ENCODE measurements at places on chromosomes 3 and 15. TPM values are rescaled to one million over a fixed set of nuclear protein-coding genes. Genes with fewer than 3 reads are reported as not detected.

DUOXA1 gene
- 0.23 TPM for total RNA-seq

DNA sequence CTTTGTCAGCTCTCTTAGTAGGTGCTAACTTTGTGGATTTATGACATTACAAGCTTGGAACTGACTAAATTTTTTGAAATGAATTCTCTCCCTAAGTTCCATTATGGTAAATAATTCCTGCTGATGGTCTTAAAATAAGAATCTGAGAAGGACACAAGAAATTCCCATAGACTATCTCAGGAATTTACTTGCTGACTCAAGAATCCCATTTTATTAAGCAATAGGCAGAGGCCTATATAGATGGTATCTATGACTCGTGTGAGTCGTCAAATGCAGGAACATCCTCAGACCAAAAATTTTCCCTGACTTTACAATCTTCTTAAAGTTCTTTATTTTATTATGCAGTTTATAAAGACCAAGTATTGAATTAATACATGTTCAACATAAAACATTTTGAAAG, 30.7 kb upstream of the CBLB start:
- H3K27ac ChIP-seq: no peak overlapping the region
- no peaks in the 10 kb centered on the region for H3K36me3 ChIP-seq
- no peak overlapping the region for H3K4me3 ChIP-seq
- no peaks in the 10 kb centered on the region for H3K27me3 ChIP-seq
- no peak for DNase-seq
- H3K4me1 ChIP-seq: no peaks in the 10 kb centered on the region

- H3K27me3 ChIP-seq: peaks cover 2% of the 10 kb centered on the region
- no peaks in the 10 kb centered on the region for H3K4me1 ChIP-seq
- no peak for DNase-seq
- H3K4me3 ChIP-seq: no peak overlapping the region
Observed at GRCh38 chr15:67820992-67821783, 4.1 kb upstream of the SKOR1 start.

GRCh38 chr15:56496635-56497034, 31.7 kb upstream of the MNS1 start:
- H3K4me1 ChIP-seq: no peaks in the 10 kb centered on the region
- no peak for DNase-seq
- no peaks in the 10 kb centered on the region for H3K27me3 ChIP-seq

IL5RA gene
- not detected for total RNA-seq

GRCh38 chr3:4749567-4750002, 229.7 kb upstream of the BHLHE40 start:
- no peak for DNase-seq
- H3K27me3 ChIP-seq: no peaks in the 10 kb centered on the region
- no peak overlapping the region for H3K4me3 ChIP-seq
- H3K4me1 ChIP-seq: peaks cover 9% of the 10 kb centered on the region

SLC22A13 gene
- 1.3 TPM for total RNA-seq

ACTC1 gene
- 107 TPM for total RNA-seq

PLCH1 gene
- total RNA-seq: 0.57 TPM

DNA sequence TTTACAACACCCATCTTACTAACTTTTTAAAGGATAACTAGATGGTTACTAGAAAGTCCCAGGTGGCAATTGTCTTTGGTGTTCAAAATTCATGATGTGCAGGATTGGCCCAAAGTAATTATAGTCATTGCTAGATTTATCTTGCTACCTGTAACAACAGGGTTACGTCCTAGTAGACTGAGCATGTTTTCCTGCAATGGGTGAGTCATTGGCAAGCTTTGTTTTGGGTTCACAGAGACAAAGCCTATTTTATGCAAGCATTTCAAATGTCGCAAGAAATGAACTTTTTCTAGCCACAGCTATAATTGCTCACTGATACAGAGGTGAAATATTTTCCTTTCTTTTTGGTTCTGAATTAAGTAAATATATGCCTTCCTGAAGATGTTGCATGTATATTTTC, 267.6 kb downstream of the AGBL1 start:
- no peaks in the 10 kb centered on the region for H3K27me3 ChIP-seq
- H3K36me3 ChIP-seq: no peaks in the 10 kb centered on the region
- no peak for DNase-seq

CMTM8 gene
- total RNA-seq: 6.8 TPM

DNA sequence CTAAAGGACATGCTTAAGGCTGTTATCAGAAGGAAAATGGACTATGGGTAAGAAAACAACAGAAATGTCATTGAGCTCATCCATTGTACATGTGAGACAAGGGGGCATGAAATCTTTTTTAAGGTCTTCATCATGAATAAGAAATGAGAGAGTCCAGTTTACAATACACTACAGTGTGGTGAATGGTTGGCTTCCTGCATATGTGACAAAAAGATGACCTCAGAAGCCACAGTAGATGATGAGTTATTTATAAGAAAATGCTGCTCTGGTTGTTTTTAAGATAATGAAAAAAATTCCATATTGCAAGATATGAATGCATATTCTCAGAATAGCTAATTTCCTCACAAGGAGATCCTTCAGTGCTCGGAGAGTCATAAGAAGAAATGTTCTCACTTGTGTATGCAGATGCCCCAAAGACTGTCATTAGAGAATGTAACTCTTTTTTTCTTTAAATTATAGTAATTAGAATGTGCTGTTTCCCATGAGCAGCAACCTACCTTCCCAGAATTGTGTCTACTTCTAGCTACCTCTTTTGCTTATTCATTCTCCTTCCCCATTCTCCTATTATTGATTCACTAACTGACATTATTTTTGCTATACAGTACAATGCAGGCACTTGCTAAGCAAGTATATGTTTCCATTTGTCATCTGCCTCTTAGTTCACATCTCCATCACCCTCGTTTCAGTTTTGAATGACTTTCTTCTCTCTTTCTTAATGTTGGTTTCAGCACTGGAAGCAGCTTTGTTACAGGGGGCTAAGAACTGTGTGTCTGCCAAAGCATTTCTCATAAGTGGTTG, 152.0 kb upstream of the PEX5L start:
- no peak overlapping the region for H3K4me3 ChIP-seq
- no peak for DNase-seq
- no peak overlapping the region for H3K27ac ChIP-seq
- H3K36me3 ChIP-seq: no peaks in the 10 kb centered on the region

ITPKA gene
- 0.29 TPM for total RNA-seq

DNA sequence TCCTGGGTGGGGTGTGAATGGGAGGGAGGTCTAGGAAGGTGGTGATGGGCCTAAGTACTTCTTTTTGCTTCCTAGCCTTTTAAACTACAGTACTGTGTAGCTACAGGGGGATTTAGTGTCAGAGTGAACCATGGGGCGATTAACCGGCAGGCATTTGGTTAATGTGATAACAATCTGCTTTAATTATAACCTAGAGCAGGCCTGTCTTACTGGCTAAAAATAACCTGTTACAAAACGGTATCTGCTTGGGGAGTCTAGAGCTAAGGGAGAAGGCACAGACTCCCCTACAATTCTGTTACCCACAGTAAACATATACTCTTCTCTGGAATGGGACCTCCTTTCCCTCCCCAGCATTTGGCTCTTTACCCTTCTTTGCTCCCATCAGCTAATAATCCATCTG, 85.4 kb downstream of the RBPMS2 start:
- no peak overlapping the region for H3K4me3 ChIP-seq
- peaks cover 2% of the 10 kb centered on the region for H3K4me1 ChIP-seq
- no peak overlapping the region for H3K27ac ChIP-seq
- H3K27me3 ChIP-seq: no peaks in the 10 kb centered on the region

OR5K2 gene
- not detected for total RNA-seq

- no peak for DNase-seq
- H3K27ac ChIP-seq: peak overlapping the region; percentile 73
- H3K36me3 ChIP-seq: no peaks in the 10 kb centered on the region
- H3K27me3 ChIP-seq: no peaks in the 10 kb centered on the region
- no peak overlapping the region for H3K4me3 ChIP-seq
Observed at GRCh38 chr3:73225146-73225855, 163.8 kb downstream of the EBLN2 start.

DCLK3 gene
- 0.18 TPM for total RNA-seq

- H3K27me3 ChIP-seq: no peaks in the 10 kb centered on the region
- no peak for DNase-seq
- no peaks in the 10 kb centered on the region for H3K4me1 ChIP-seq
- H3K36me3 ChIP-seq: no peaks in the 10 kb centered on the region
- peak overlapping the region; percentile 59 for H3K4me3 ChIP-seq
Observed at GRCh38 chr3:104291437-104291851, 1075.3 kb upstream of the ALCAM start.

RPN1 gene
- 133 TPM for total RNA-seq

- H3K27ac ChIP-seq: no peak overlapping the region
- no peak overlapping the region for H3K4me3 ChIP-seq
- H3K27me3 ChIP-seq: no peaks in the 10 kb centered on the region
- no peaks in the 10 kb centered on the region for H3K36me3 ChIP-seq
Observed at GRCh38 chr3:62758296-62759066, 116.7 kb downstream of the CADPS start.

CHRNA7 gene
- total RNA-seq: 3.6 TPM

GRCh38 chr3:195570912-195571311, 12.8 kb downstream of the APOD start:
- no peak for DNase-seq
- H3K27me3 ChIP-seq: no peaks in the 10 kb centered on the region
- H3K27ac ChIP-seq: no peak overlapping the region
- H3K4me1 ChIP-seq: no peaks in the 10 kb centered on the region
- no peak overlapping the region for H3K4me3 ChIP-seq

- no peaks in the 10 kb centered on the region for H3K36me3 ChIP-seq
- H3K4me1 ChIP-seq: no peaks in the 10 kb centered on the region
- no peaks in the 10 kb centered on the region for H3K27me3 ChIP-seq
- DNase-seq: no peak
- no peak overlapping the region for H3K4me3 ChIP-seq
Observed at GRCh38 chr3:148943506-148944205, 47.7 kb upstream of the GYG1 start.

DNA sequence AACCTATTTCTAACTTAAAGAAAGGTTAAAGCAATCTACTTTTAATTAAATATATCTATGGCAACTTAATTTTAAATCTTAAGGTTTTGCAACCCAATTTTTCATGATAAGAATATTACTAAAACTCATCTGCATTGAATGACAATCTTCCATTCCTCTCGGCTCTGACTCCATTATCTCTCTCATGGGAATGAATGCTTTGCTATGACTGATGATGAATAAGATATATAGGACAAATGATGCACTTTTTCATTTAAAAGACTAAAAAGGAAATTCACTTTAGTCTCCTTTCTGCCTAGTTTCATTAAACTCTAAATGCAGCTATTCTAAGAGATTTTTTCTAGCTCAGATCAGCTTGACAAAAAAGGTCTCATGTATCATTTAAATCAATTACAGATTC, 68.7 kb downstream of the GBE1 start:
- no peaks in the 10 kb centered on the region for H3K27me3 ChIP-seq
- no peaks in the 10 kb centered on the region for H3K36me3 ChIP-seq
- H3K27ac ChIP-seq: no peak overlapping the region
- no peaks in the 10 kb centered on the region for H3K4me1 ChIP-seq
- no peak overlapping the region for H3K4me3 ChIP-seq

PRSS50 gene
- total RNA-seq: not detected

GRCh38 chr3:141401095-141401494, 32.8 kb downstream of the ZBTB38 start:
- no peak overlapping the region for H3K27ac ChIP-seq
- H3K4me1 ChIP-seq: peaks cover 6% of the 10 kb centered on the region
- peaks cover under 1% of the 10 kb centered on the region for H3K36me3 ChIP-seq
- no peak overlapping the region for H3K4me3 ChIP-seq
- H3K27me3 ChIP-seq: no peaks in the 10 kb centered on the region

KCNMB3 gene
- 6.2 TPM for total RNA-seq

DNA sequence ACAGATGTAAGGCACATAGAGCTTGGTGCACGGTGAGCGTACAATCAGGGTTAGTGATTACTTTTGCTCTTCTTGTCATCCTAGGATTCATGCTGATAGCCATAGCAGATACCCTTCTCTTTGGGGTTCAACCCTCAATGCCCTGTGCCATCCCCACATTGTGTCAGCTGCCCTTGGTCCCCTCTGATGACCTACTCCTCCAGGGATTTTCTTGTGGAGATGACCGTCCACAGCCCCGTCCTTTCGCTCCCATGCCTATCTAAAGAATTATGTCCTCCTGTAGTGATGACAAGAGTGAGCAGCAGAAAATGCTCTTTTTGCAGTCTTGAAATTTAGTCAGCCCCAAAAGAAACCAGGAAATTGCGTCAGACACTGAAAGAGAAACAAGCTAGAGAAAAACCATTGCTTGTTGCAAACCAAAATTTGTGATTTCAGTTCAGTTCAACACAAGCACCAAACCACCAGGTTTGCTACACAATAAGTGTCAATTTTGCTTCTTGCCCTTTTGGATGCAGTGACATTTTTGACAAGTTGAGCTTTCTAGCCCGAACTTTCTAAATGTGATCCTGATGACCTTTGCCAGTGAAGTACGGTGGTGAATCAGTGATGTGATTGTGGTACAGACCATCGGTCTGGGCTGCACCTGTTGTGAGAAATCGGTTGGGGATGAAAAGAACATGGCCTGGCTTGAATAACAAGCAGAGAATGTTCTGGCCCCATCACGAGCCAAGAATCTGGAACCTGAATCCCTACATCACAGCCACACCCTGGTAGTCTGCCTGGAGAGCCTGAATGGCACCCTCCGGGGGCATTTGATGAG, 41.3 kb downstream of the CMTM7 start:
- no peaks in the 10 kb centered on the region for H3K4me1 ChIP-seq
- no peak for DNase-seq
- no peaks in the 10 kb centered on the region for H3K36me3 ChIP-seq
- H3K27ac ChIP-seq: no peak overlapping the region
- H3K27me3 ChIP-seq: no peaks in the 10 kb centered on the region
- H3K4me3 ChIP-seq: no peak overlapping the region

- no peaks in the 10 kb centered on the region for H3K27me3 ChIP-seq
- no peak overlapping the region for H3K4me3 ChIP-seq
- no peaks in the 10 kb centered on the region for H3K36me3 ChIP-seq
Observed at GRCh38 chr3:2727101-2727500, 383.1 kb downstream of the IL5RA start.

GRCh38 chr15:73681063-73681462, 3.1 kb upstream of the CD276 start:
- no peak overlapping the region for H3K27ac ChIP-seq
- H3K36me3 ChIP-seq: no peaks in the 10 kb centered on the region
- H3K4me1 ChIP-seq: no peaks in the 10 kb centered on the region

A4GNT gene
- total RNA-seq: not detected

GRCh38 chr3:175989161-175989560, 1130.0 kb downstream of the NAALADL2 start:
- no peaks in the 10 kb centered on the region for H3K36me3 ChIP-seq
- no peaks in the 10 kb centered on the region for H3K27me3 ChIP-seq
- DNase-seq: no peak
- H3K4me1 ChIP-seq: no peaks in the 10 kb centered on the region
- no peak overlapping the region for H3K4me3 ChIP-seq

GRCh38 chr3:113008117-113008516, 17.3 kb downstream of the GTPBP8 start:
- no peak for DNase-seq
- no peak overlapping the region for H3K4me3 ChIP-seq
- no peaks in the 10 kb centered on the region for H3K27me3 ChIP-seq
- no peaks in the 10 kb centered on the region for H3K4me1 ChIP-seq
